ENCODE measurements at places on chromosomes 6 and 20.

GRCh38 chr20:10429443-10429981 is 4.5 kb downstream of the MKKS start:
- DNase-seq = no peak

- DNase-seq = no peak
Observed at GRCh38 chr6:30067460-30068139, 602 bp downstream of the PPP1R11 start.

DNA sequence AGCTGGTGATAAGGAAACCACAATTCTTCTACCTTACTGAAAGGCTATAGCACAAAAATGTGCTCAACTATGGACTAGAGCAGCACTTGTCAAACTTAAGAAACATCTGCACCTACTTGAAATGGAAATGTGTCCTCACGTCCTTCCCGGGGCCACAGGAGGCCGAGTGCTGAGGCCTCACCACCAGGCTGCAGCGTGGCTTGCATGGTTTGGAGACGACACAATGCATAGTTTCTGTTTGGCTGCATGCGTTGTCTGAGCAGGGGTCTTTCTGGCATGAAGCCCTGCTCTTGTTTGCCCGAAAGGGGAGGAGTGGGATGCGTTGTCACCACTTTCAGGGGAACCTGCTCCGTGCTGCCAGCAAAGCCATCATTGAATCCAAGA is 228.8 kb downstream of the TTLL2 start:
- no peak for DNase-seq

GRCh38 chr20:51353491-51353890 is 189.0 kb downstream of the NFATC2 start:
- DNase-seq = no peak

DNA sequence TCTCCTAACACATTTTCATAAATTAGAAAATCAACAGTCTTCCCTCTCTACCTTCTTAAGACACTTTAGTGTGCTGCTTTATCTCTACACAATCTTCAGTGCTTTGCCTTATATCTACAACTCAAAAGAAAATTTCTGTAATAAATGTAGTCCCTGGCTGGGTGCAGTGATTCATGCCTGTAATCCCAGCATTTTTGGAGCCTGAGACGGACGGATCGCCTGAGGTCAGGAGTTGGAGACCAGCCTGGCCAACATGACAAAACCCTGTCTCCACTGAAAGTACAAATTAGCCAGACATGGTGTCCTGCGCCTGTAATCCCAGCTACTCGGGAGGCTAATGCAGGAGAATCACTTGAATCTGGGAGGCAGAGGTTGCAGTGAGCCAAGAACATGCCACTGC is 9.7 kb upstream of the EDN1 start:
- DNase-seq = no peak

DNA sequence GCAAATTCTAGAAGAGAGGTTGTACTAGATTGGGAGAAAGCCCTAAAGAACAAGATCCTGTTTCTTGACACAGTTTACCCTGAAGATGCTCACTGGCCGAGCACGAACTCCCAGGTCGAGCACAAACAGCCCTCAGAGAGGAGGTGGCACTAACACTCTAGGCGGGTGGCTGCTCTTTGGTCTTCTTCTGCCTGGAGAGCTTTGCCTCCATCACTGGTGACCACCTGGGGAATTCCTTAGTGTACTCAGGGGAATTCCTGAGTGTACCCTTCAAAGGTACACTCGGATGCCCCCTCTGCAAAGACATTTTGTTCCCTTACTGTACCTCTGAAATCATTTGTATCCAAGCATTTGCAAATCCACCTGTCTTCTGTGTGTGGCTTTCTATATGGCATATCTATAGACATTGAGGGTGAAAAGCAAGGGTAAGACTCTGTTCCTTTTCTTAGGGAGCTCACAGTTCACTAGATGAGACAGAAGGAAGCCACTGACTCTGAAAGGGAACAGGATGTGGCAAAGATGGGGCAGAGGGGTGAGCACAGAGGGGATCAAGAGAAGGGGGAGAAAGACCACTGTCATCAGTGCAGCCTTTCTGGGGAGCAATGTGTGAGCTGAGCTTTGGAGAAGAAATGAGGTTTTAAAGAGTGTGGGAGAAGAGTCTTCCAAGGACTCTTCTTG is 169.8 kb upstream of the PROKR2 start:
- no peak for DNase-seq

DNA sequence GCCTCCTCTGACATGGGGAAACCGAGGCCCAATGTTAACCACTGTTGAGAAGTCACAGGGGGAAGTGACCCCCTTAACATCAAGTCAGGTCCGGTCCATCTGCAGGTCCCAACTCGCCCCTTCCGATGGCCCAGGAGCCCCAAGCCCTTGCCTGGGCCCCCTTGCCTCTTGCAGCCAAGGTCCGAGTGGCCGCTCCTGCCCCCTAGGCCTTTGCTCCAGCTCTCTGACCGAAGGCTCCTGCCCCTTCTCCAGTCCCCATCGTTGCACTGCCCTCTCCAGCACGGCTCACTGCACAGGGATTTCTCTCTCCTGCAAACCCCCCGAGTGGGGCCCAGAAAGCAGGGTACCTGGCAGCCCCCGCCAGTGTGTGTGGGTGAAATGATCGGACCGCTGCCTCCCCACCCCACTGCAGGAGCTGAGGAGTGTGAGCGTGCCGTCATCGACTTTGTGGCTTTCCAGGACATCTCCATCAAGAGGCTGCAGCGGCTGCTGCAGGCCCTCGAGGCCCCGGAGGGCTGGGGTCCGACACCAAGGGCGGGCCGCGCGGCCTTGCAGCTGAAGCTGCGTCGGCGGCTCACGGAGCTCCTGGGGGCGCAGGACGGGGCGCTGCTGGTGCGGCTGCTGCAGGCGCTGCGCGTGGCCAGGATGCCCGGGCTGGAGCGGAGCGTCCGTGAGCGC is 1.6 kb downstream of the TNFRSF6B start:
- no peak for DNase-seq

GRCh38 chr6:40925341-40925740 is 113.7 kb downstream of the UNC5CL start:
- no peak for DNase-seq

Measured in stimulated activated CD4-positive, alpha-beta T cell treated with anti-CD3 and anti-CD28 coated beads, Interleukin-1b, Interleukin-23, amount 100 ng/mL, for 1 hour (primary cell).